ENCODE measurements at places on chromosomes 3 and 15.
A peak's percentile ranks its signal among the peaks of the same experiment; 100 is the strongest.

GRCh38 chr15:62428851-62429598, 263.9 kb upstream of the C2CD4B start:
- no peak for DNase-seq

- DNase-seq, result no peak
Observed at GRCh38 chr3:167989066-167989465, 106.7 kb downstream of the GOLIM4 start.

DNA sequence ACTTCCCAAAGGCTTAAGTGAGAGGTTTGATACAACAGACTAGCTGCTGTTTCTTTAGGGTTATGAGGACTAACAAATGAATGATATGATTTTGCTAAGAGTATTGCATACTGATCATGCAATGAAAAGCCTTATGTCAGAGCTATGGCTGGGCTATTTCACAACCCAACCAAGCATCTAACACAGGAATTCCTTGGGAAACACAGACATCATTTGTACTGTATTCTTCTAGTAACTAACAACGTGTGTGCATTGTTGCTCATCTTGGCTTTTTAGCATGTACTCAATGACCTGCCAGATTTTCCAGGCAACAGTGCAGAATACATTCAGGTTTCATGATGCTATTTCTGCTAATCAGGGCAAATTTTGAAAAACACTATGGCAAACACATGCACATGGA, 19.3 kb downstream of the PDZRN3 start:
- no peak for DNase-seq

DNA sequence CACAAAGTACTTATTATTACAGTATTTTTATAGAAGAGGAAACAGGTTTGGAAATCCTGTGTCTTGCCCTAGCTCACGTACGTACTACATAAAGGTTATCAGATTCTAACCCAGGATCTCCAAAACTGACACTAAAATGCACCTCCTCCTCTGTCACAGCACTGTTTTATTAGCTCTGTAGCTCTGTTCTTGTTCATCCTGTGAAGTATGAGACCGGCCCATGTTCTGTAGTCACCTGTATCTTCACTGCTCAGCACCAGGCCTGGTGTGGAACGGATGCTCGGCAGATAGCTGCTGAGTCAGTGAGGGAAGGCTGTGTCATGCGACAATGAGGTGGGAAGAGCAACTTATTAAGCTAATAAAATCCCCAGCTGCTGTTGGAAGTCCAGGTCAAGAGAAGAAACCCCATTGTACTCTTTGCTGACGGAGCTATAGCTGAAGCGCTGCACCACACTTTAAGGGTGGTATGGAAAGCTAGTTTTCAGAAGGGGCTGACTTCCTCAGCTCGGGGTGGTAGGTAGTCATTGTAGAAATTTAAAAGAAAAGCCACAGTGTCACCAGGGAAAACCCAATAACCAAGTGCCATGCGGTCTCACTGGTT, 22.8 kb downstream of the BCL2A1 start:
- peak; percentile 64 for DNase-seq

DNA sequence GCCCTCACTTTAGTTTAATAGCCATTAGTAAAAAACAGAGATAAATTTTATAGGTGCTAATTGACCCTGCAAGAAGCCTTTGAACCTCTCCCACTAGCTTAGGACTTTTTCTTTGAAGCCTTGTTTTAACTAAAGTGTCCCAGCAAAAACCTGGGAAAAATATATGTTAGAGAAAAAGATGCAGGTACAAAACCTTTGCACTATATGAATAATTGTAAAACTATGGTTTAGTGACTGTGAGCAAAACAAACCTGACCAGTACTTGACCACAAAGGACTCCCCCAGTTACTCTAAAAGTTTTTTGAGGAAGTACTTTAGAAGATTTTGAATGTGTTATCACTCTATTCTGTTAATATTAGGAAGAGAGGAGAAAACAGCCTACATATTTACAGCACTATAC, 123.3 kb upstream of the TP63 start:
- no peak for DNase-seq

DNA sequence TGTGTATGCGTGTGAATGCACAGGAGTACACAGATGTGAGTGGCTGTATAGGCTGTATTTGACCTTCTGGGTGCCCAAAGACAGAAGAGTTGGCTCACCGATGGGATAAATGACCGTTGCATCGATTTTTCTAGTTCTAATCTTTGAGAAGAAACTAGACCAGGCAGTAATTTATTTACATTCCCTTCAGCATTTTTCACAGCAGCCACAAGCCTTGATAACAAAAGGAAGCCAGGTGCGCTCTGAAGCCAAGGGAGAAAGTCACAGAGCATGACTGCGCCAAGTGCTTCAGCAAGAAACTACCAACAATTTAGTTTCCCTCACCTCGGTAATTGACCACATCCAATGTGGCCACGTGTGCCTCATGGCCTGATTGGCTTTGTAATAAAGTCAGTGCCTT, 5.9 kb upstream of the FAM3D start:
- no peak for DNase-seq

- no peak for DNase-seq
Observed at GRCh38 chr3:5213574-5213966, 26.1 kb downstream of the EDEM1 start.

- DNase-seq, result no peak
Observed at GRCh38 chr15:85073556-85074194, 92.0 kb downstream of the PDE8A start.

- DNase-seq, result peak; percentile 38
Observed at GRCh38 chr3:120625159-120625586, 29.0 kb downstream of the NDUFB4 start.

DNA sequence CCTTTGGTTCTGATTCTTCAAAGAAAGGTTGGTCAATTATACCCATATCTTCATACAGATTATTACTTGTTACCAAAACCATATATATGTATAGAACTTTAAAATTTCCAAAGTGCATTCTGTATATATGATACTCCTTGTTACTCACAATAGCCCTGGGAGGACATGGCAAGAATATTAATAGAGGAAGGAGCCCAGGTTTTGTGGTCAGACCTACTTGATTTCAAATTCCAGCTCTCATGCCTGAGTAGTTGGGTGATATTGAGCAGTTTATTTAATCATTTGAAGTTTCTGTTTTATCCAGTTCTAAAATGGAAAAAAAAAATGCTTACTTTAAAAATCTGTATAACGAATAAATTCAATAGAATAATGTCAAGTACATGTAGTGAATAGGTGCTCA, 2.5 kb downstream of the IL1RAP start:
- DNase-seq, result no peak

DNA sequence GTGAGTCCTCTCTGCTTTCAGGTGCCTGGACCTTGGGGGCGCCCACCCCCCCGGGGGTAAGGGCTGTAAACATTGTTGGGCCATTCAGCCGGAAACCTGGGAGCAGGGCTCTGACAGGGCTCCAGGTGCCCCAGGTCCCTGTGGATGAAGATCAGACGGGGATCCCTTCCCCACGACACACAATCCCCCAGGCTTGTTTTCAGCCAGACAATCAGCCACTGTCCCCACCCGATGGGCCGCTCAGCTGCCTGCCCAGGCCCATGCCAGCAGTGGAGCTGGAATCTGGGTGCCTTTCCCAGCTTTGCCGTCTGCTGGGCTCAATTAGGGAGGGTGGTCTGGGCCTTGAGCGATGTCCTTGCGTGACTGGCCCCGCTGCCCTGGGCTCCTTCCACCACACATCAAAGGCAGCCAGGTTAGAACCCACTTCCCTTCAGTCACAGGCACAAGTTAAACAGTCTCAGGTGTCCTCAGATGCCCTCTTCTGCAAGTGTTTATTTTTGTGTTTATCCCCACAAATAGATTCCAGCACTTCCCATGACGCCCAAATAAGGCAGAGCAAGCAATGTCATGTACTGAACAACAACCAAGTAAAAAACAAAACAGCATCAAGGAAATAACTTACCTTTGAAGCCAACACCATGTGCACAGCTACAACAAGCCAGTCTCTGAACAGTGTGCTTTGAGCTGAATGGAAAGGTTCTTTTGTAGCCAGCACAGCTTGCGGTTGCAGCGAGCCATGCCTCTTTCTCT, 77.0 kb upstream of the ALDH1A3 start:
- no peak for DNase-seq

Data from inflammatory macrophage treated with lipopolysaccharide for 4 hours (primary cell).